Adipocyte (in vitro differentiated cells): ENCODE measurements at places on chromosomes 2 and 18.

- DNase-seq, result no peak
These were observed 87.7 kb downstream of the MEP1B start for GRCh38 chr18:32277549-32277948.

- peak; percentile 65 for DNase-seq
These were observed at the start of gene HNMT for GRCh38 chr2:137964066-137964858. Gene HNMT (plus strand): TSS chr2:137964473. CDS start chr2:137964492, 19 bp downstream.

DNA sequence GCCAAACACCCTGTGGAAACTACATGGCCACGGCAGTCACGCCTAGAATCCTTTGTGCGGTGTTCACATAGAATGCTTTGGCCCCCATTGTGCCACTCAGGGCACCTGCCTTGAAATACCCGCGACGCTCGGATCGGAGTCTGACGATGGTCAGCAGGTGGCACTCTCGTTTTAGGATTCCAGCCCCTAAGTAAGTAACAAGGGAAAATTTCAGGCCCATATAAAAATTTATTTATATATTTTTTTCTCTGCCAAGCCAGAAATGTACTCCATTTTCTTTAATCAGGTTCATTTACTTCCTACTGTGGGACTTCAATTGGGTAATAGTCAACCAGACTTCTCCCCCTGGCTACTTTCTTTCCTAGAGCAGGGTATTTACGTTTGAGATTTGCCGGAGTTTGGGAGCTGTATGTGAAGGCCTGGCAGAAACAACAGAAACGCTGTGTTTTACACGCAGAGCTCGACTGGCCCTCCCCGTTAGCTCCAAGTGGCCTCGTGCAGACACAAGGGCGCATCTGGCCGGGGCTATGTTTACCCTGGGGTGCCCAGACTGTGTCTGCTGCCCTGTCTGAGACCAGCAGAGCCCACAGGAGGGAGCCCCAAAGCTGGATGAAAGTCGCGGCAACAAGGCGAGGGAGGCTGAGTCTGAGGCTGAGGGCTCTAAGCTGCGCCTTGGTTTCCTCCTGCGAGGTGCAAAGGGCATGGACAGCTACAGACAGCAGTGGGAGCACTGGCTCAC is 41.6 kb downstream of the LRRC30 start:
- DNase-seq, result peak; percentile 94

- DNase-seq, result no peak
These were observed 52.4 kb downstream of the EMX1 start for GRCh38 chr2:72969706-72970105.

DNA sequence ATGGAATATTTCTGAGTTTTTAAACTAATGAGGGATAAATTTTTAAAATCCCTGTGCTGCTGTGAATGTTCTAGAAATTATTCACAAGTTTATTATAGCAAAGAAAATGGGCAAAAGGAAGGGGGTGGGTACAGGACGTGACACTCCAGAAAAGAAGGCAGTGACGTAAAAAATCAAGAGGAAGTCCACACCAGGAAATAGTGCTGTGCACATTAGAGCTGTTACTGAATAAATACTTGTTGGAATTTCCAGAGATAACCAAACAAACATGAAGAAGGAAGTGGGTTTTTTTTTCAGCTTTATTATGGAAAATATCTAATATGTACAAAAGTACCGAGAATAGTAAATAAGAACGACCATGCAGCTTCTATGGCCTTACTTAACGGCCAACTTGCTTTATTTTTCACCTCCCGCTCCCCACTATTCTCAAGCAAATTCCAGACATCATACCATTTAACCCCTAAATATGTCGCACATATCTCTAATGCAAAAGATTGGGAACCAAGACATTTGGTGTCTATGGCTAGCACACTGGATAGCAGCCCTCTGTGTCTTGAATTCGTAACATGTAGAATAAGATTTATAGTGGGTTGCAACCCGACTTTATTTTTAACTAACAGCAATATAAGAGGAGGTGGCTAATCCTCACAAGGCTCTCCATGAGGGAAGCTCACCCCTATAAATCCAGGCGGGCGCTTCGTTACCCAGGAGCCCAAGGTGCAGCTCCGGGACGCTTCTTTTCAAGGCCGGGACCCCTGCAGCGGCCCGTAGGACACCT is 580 bp upstream of the NDUFV2 start:
- DNase-seq, result peak; percentile 59

GRCh38 chr18:64807560-64807959 is 658.7 kb upstream of the LINC00305 start:
- no peak for DNase-seq

DNA sequence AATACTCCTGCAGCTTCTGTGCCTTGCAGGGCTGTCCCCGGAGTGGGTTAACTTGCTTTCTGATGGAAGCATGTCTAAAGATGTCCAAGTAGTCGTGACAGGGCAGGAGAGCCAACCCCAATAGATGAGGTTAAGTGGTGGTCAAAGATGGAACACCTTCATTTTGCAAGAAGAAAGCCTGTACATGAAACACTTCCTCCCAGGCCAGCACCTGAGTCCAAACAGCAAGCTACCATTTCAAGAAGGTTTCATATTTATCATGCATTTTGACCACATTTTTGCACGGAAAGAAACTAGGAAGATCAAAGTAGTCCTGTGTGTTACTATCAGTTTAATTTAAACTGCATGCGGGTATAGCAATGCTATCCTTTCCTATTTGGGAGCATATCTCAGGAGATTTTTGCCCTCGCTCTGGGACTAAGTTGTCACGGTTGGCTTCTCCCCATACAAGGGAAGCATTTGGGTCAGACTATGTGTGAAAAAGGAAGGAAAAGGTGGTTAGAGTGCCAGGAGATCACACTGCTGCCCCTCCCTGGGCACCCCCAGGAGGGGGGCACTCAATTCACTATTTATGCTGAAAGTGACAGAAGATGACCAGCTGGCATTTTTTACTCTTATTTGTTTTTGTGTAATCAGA is 187.6 kb downstream of the ZNF521 start:
- no peak for DNase-seq

GRCh38 chr2:41836948-41837347 is 210.9 kb upstream of the PKDCC start:
- DNase-seq, result peak; percentile 59

DNA sequence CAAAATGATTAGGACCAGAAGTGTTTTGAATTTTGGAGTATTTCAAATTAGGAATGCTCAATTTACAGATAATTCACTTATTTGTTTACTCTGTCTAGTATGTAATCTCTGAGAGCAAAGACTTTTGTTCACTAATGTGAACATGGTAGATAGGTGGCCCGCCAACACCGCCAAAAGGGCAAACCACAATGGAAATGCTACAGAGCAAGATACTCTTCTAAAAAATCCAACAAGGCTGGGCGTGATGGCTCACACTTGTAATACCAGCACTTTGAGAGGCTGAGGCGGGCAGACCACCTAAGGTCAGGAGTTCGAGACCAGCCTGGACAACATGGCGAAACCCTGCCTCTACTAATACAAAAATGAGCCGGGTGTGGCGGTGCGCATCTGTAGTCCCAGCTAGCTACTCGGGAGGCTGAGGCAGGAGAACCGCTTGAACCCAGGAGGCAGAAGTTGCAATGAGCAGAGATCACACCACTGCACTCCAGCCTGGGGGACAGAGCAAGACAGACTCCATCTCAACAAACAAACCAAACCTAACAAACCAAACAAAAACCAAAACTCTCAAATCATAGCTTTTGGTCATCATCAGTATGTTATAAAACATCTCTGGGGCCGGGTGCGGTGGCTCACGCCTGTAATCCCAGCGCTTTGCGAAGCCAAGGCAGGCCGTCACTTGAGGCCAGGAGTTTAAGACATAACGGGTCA is 2.4 kb downstream of the CCT4 start:
- DNase-seq, result no peak

GRCh38 chr2:46195819-46196218 is 101.4 kb upstream of the EPAS1 start:
- no peak for DNase-seq

GRCh38 chr2:110931648-110932047 is 189.1 kb upstream of the BCL2L11 start:
- peak; percentile 60 for DNase-seq

GRCh38 chr2:182098648-182099047 is 113.0 kb downstream of the PPP1R1C start:
- no peak for DNase-seq

GRCh38 chr2:233411162-233411561 is 56.9 kb downstream of the DGKD start:
- DNase-seq, result no peak

DNA sequence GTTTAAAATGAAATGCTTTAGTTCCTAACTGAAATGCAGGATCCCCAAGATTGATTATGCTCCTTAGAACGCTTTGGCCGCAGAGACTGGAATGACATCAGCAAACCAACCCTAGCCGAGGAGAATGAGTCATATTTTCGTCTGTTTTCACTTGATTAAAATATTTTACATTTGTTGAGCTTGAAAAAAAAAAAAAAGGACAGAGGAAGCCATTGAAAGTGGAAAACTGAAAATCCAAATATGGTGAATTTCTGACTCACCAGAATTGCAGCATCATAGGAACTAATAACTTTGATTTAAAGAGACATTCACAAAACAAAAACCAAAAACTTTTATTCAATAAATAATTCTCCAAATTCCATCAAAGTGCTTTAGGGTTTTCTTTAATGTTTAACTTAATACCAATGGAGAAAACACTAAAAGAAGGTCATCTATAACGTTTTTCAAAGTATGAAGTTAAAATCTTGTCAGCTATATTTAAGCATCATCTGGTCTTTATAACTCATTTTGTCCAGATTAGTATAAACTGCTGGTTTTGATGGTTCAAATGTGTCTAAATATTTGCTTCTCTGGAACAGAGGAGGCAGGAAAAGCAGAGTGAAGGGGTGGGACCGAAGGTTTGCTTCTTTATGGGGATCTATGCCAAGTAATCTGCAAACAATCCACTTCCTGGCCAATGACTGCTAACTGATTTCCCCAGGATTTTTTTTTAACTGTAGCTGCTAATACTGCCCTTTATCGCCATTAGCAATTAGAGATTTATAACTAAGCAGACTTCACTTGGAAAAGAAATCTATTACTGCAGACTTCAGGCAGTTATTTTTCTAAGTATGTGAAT is 30.9 kb upstream of the COL5A2 start:
- peak; percentile 95 for DNase-seq

DNA sequence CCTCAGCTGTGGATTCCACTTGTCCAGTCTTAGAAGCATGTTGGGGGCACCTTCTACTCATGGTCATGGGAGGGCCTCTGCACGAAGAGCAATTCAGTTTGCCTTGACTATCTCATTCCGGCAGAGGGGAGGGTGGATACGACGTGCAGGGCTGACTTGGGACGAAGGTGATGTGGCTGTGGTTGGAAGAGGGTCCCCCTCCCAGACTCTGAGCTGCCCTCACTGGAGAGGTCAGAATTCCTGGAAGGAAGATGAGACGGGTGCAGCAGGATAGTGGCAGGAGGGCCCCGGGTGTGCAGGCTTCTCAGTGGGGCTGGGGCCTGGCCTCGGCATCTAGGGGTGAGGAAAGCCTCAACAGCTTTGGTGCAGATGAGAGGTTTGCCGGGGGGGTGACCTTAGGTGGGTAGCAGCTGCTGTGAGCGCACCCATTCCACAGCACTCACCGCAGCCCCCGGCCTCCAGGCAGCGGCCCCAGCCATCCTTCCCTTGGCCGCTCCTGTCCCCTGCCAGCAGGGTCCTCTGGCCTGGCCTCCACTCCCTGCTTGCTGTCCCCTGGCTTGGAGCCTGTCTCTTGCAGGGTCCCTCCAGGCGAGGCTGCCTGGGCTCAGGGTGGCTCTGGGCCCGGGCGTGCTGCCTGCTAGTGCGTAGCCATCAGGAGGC is 3.2 kb downstream of the RNPEPL1 start:
- no peak for DNase-seq

DNA sequence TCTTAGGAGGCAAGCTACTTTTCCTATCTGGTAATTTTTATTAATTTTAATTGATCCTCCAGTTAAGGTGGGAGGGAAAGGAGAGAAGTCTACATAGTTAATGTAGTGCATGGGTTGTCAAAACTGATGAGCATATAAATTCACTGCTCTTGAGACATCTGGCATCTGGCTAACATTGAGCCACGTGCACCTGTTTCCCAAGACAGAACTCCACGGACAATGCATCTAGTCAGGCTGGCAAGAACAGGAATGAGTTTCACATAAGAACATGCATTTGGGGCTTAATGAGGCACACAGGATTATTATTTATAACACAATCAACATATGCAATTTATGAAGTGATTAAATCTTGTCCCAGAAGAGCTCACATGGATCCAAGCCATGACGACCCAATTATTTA is 16.2 kb upstream of the RAB1A start:
- DNase-seq, result no peak

GRCh38 chr2:20181761-20182160 is 43.2 kb downstream of the SDC1 start:
- DNase-seq, result no peak

GRCh38 chr2:237408335-237409000 is 5.5 kb downstream of the COL6A3 start:
- peak; percentile 71 for DNase-seq

DNA sequence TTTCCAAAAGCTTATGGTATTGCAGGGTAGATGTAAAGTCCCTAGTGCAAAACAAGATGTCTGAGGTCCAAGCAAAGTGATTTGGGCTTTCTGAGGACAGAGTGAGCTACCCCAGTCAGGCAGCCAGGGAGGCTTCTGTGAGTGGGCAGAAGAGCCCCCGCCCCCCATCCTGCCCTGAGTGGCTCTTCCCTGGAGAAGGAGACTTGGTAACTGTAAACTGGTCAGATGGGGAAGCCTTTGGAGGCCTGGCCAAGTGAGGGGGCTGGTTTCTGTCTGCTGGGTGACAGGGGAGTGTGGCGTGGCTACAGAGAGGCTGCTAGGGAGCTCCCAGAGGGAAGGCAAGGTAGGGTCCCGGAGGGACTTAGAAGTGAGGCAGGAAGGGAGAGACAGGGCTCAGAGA is 181.3 kb upstream of the HAAO start:
- DNase-seq, result no peak

DNA sequence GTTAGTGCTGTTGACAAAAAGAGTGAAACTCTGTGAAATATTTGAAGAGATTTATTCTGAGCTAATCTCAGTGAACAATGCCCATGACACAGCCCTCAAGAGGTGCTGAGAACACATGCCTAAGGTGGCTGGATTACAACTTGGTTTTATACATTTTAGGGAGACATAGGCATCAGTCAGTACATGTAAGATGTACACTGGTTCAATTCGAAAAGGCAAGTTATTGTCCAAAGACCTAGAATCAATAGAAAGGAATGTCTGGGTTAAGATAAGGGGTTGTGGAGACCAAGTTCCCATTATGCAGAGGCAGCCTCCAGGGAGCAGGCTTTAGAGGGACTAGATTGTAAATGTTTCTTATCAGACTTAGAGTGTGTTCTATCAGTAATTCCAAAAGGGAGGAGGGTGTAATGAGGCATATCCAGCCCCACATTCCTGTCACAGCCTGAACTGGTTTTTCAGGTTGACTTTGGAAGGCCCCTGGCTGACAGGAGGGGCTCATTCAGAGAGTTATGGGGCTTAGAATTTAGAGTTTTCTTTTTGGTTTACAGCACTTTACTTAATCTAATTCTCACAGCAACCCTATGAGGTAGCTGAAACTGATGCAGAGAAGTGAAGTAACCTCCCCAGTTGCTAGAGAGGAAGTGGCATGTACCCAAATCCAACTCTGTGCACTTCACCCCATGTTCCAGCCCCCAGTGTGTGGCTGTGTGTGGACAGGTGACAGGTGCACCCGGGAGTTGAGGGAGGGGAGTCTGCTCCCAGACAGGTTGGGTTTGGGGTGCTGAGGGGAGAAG is 28.3 kb upstream of the ASAP2 start:
- no peak for DNase-seq
